ENCODE measurements at places on chromosomes 3 and 15. TPM values are rescaled to one million over a fixed set of nuclear protein-coding genes. Genes with fewer than 3 reads are reported as not detected.

Gene SHF
- total RNA-seq = 0.63 TPM

Gene C3orf85
- not detected for total RNA-seq

Gene CA12
- 359 TPM for total RNA-seq

Gene LRRC3B
- total RNA-seq = not detected

Gene GP9
- not detected for total RNA-seq

Gene SPINK8
- not detected for total RNA-seq
